ENCODE measurements at places on chromosomes 12 and 14. TPM values are rescaled to one million over a fixed set of nuclear protein-coding genes. Genes with fewer than 3 reads are reported as not detected.

DNA sequence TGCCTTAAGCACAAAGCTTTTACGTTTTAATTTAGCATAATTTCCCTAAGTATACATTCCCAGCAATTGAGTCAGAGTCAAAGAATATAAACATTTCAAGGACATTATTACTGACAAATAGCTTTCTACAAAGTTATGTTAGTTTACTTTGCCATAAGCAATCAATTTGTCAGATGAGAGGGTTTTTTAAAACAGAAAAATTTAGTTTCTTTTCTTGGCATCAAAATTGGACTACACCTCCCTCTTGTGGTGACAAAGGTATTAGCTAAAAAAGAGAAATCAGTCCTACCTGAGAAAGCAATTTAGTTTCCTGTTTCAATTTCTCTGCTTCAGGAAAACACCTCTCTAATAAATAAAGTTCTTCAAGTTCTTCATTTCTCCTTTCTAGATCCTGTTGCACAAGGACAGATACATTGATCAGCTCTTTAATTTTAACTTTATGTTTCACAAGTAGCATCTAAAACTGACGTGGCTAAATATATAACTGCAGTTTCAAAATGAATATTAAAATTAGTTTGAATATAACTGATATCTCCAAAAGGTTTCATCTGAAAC lies 39.9 kb downstream of the DNAI7 start:
- DNase-seq = peak; percentile 47

The KRT75 gene
- not detected for total RNA-seq

The POTEG gene
- not detected for total RNA-seq

DNA sequence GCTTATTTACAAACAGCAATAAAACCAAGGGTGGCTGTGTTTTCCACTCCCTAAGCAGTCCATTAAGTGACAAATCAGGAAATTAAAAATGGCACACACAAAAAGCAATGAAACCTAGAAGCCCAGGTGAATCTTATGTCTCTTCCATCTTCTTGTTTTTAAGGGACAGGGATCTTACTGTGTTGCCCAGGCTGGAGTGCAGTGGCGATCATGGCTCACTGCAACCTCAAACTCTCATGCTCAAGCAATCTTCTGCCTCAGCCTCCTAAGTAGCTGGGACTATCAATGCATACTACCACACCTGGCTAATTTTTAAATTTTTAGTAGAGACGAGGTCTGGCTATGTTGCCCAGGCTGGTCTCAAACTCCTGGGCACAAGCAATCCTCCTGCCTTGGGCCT lies 52.4 kb upstream of the CERS5 start:
- no peak for DNase-seq

GRCh38 chr14:93299866-93300265 lies 33.0 kb downstream of the BTBD7 start:
- no peak for DNase-seq

DNA sequence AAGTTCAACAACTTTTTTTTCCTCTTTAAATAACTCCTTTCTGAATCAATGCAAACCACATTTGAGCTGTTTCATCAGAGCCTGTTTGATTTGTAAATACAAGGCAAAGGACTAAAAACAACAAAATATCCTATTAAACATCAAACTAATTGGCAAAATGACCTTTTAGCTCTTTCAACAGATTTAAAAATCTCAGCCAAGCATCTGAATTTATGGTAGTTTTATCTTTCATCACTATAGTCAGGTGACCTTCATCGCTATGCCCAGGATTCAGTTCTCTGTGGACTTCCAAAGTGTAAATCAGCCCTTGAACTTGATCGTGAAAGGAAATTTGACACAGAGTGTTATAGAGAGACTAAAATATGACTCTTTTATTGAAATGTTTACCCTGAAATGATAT lies 1554.5 kb upstream of the FLRT2 start:
- DNase-seq = no peak

DNA sequence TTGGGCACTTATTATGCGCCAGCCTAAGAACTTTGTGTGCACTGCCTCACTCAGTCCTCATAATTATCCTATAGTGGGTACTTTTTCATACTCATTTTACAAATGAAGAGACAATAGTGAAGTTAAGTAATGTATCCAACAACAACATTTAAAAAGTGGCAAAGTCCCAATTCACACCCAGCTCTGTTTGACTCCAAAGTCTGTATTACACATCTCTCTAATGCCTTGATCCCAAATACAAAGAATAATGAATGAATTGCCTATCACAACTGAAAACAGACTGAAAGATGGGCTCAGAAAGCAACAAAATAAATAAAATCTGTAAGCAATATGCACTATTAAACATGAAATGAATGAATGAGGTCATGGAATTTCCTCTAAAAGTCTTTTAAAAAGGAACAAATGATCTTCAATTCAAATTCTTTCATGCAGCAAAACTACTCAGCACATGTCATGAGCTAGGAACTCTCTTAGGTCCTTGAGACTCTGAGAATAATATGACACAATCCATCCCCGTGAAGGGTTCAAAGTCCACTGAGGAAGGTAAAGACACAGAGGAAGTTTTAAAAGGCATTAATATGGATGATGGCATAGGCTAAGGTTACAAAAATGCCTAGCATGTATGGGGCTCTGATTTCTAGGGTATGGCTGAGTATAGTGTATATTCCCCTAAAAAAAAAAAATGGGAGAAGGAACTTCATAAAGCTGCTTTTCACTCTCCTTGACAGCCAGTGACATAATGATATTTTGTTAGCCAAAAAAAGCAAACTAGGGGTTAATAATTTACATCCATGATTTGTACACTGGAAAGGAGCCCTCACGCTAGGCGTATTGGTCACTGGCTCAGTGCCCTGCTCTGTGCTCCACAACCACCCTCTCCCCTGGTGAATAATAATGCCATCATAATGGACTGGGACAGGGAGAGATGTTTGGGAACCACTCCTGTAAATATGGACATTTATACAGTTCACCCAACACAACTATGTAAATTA lies 103.4 kb downstream of the SLC2A13 start:
- DNase-seq = no peak

DNA sequence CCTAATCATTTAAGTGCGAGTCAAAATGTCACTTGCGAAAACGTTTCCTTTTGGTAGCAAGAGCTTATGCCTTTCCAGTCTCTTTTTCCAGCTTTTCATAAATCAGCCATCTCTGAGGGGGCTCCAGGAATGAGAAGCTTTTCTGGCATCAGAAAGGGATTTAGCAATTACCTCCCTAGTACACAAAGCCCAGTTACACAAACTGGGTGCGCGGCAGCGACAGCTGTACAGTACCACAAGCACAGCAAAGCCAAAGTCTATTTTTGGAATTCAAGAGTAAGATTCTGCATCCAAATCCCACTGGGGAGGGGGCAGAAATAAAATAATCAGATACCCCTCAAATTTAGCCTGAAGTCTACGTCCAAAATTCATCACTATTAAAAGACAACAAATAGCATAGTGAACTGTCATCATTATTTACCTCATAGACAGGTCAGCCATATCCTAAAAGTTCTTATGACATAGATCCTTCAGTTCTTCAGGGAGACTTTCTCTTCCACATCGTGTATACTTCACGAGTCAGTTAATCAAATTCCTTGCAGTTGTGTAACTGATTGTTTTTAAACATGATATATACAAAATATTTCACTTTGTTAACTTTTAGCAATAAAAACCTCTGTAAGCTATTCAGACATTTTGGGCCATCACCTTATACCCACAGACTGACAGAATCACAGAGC lies 150.8 kb downstream of the TTC7B start:
- no peak for DNase-seq

The RIN3 gene
- total RNA-seq = 141 TPM

- no peak for DNase-seq
These were observed 38.3 kb downstream of the TESC start for GRCh38 chr12:117060929-117061305.

GRCh38 chr12:131894981-131895639 lies 688 bp downstream of the ULK1 start:
- no peak for DNase-seq

DNA sequence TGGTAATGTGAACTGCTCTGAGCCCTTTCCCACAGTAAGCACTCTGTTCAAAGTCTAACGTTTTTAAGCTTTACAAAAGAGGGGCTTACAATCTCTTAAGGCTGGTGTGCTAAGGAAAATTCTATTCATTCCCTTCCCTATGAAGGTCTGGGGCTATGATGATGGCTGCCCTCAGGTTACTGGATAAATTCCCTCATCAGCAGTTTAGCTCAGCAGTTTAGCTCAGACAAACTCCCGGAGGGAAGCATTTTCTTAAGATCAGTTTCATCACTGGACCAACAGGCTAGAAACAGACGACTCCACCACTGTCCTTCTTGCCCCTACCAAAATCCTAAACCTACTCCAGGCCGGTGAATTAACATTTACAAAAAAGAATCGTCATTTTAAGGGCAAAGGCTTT lies 19.1 kb downstream of the ERP29 start:
- no peak for DNase-seq

DNA sequence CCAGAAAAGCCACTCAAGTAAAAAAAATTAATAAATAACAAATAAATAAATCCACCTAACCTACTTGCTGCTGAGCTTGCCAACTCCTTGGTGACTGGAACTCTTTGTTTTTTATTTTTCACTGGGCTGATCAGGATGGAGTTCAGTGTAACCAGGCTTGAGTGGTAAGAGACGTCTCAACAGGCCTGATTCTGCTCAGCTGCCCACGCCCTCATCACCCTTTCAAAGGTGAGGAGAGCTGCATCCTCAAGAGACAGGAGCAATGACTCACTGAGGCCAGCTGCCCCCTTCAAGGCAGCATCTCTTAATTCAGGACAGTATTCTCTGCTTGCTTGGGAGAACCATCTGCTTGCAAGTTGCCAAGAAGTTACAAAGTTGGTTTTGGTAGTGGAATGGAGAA lies 111.9 kb upstream of the CPM start:
- DNase-seq = no peak

The RILPL2 gene
- total RNA-seq = 4.3 TPM

- DNase-seq = no peak
These were observed 3.0 kb downstream of the PACS2 start for GRCh38 chr14:105317546-105317945.

The CDKN3 gene
- total RNA-seq = 48.1 TPM

DNA sequence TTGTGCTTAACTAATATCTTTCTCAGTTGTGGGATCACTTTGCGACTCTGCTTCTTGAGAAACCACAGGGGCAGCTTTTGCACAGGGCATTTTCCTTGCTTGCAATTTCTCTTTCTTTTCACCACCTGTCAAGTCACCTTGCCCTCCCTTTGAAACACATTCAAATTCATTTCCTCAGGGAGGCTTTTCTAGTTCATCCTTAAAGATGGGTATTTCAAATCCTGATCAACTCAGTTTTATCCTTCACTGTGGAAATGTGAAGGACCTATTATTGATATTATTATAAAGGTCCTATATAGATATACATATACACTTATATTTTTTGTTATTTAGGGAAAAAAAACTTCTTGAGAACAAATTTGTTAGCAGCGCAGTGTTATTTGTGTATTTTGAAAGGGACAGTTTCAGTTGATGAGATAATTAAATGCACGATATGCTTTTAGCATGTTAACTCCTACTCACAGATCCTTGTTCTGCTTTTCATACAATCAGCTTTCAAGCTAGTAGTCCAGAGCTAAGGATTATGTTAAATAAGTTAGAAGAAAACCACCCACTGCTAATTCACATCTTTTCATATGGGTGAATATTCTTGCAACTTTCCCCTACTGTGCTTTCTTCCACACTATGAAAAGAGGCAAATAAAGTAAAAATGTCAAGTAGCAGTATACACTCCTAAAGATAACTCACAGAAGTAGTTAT lies 501.4 kb upstream of the RGS6 start:
- DNase-seq = no peak

The PIANP gene
- total RNA-seq = 1.4 TPM

DNA sequence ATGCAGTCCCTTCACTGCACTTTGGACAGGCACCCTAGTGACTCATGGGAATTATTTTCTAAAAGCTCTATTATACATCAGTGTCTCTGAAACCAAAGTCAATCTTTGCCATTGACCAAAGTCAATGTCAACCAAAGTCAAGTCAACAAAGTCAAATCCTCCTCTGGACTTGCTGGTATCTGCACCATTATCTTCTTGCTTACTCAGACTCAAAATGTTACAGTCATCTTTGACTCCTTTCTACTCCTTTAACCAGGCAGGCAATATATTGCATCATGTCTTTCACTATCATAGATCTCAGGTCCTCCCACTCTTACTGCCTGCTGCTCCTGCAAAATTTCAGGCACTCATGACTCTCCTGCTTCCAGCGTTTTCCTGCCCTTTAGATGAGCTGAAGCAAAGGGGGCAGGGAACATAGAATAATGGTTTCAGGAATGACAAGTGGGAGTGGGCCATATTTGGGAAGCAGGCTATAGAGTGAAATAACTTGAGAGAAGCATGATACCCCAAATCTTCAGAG lies 39.2 kb downstream of the IGF1 start:
- no peak for DNase-seq

The COCH gene
- 0.21 TPM for total RNA-seq

The GPR132 gene
- total RNA-seq = 46.8 TPM

GRCh38 chr12:17206553-17206952 lies 600.6 kb upstream of the LMO3 start:
- no peak for DNase-seq

GRCh38 chr12:23704992-23705943 lies 244.2 kb downstream of the SOX5 start:
- DNase-seq = no peak

DNA sequence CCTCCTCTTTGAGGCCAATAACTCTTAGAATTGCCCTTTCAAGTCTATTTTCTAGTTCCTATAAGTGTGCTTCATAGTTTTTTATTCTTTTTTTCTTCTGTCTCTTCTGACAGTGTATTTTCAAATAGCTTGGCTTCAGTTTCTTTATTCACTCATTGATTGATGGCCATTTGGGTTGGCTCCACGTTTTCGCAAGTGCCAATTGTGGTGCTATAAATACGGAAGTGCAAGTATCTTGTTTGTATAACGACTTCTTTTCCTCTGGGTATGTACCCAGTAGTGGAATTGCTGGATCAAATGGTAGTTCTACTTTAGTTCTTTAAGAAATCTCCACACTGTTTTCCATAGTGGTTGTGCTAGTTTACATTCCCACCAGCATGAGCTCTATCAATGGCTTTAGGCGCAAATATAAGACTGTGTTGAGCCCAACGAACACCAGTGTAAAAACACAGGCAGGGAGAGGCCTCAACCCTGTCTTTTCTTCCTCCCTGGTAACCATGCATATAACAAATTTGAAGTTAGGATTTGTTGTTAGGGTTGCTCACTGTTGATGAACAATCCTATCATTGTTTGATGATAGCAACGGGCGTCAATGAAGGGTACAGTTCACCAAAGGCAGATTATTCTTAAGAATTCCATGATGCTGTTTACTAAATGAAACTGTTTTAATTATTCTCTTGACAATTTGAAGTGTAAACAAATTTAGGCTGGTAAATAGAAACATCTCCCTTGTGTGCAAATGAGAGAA lies 13.3 kb upstream of the LMNTD1 start:
- no peak for DNase-seq

The MANSC1 gene
- total RNA-seq = 0.97 TPM

DNA sequence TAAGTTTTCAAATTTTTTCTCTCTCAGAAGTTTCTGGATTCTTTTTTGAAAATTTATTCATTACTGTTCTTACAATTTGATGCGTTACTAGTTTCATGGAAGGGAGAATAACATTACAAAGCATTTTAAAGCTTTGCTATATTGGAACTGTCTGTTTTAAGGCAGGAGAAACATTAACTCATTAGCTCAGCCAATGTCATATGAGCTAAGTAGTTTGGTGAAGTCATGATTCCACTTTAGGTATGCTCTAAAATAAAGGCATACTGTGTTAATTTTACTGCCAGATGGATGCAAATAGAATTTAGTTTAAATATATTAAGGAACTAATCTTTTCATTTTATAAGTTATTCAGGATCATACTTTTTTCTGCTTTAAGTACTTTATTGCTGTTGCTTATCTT lies 46.0 kb downstream of the ARID2 start:
- no peak for DNase-seq

All from naive thymus-derived CD4-positive, alpha-beta T cell (primary cell).